ENCODE measurements at places on chromosomes 5 and 9.
A peak's percentile ranks its signal among the peaks of the same experiment; 100 is the strongest.

GRCh38 chr5:159033351-159033657 is 66.4 kb downstream of the EBF1 start:
- DNase-seq, result no peak

- peak; percentile 27 for DNase-seq
These were observed 6.9 kb upstream of the TPM2 start for GRCh38 chr9:35696520-35697215.

GRCh38 chr5:90293931-90294330 is 115.6 kb downstream of the CETN3 start:
- DNase-seq, result no peak

DNA sequence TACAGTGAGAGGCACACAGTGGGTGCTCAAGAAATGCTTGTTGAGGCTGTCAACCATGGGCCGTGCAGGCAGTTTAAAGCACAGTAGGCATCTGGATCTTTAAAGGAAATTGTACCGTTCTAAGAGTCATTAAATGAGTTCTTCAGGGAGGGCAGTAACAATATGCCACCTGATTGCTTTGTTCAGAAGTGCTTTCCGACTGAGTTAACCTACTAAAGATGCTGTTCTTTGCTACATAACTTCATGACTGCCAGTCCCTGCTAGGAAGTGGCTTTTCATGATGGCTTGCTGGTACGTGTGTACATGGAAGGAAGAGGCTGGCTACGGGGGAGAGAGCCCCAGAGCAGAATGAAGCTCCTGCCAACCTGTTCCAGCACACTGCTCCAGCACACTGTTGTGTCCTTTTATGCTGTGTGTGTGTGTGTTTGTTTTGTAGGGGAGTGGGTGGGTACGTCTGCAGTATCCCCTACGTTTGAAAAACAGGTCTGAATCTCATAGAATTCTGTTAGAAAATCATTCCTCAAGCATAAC is 41.9 kb upstream of the PPP2R2B start:
- DNase-seq, result no peak

DNA sequence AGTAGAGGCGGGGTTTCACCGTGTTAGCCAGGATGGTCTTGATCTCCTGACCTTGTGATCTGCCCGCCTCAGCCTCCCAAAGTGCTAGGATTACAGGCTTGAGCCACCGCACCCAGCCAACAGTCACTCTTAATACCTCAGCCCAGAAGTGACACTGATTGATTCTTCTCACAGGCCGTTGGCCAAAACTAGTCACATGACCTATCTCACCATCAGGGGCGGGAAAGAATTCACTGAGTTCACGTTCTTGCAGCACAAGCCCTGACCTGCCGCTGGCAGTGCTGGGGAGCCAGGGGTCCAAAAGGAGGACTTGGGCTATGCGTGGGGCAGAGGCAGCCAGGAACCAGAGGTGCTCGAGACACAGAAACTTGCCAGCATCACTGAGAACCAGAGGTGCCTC is 55.0 kb upstream of the CPLX2 start:
- DNase-seq, result no peak

- no peak for DNase-seq
These were observed 25.6 kb upstream of the ANKRD33B start for GRCh38 chr5:10538103-10538788.

GRCh38 chr5:109676920-109677319 is 12.8 kb upstream of the MAN2A1 start:
- DNase-seq, result no peak

DNA sequence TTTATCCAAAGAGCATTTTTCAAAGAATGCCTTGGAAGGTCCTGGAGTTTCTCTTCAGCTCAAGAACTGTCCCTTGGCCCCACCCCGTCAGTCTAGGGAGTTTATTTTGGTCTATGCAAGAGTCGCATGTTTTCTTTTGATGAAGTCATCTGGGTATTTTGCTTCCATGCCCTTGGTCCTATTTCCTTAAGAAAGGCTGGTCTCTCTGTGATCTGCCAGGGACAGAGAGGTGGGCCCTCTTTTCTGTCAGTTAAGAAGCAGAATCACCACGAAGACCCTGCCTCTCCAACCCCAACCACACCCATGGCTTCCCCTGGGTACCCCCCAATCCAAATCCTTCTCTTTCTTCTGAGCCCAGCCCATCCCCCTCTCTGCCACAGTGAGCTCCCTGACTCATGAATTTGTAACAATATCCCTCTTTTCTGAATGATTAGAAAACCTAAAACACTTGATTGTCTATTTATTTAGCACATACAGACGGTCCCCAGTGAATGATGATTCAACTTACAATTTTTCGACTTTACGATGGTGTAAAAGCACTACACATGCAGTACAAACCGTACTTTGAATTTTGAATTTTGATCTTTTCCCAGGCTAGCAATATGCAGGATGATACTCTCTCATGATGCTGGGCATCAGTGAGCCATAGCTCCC is 163.5 kb upstream of the ADRA1B start:
- DNase-seq, result no peak

DNA sequence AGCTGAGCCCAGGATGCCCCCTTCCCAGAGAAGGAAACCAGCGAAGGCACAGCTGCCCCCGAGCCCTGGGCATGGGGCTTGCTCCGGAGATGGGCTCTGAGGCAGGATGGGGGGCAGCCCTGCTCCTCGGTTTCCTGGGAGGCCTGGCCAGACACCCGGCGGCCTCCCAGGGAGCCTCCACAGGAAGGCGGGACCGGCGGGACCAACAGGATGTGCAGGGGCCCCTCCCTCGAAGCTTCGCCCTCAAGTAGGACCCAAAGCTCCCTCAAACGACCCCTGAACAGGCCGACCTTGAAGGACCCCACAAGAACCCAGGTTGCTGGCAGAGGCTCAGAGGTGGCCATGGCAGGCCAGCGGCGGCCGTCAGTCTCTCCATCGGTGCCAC is 11.7 kb downstream of the EXD3 start:
- no peak for DNase-seq

DNA sequence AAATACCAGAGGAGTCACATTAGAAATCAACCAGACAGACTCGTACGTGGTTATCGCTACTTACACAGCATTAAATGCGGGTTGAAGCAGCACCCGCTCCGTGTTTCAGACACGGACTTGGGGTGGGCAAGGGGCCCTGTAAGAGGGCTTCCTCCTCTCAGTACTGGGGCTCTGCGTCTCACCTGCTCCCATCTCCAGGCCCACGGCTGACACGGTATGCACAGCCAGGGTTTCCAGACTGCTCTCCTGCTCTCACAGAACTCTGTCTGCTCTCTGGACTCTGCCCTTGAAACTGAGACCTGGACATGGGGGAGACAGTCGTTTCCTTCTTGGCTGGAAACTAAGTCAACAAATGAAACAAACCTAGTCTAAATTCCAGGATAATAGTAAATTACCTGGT is 24.7 kb upstream of the RASGEF1C start:
- no peak for DNase-seq

DNA sequence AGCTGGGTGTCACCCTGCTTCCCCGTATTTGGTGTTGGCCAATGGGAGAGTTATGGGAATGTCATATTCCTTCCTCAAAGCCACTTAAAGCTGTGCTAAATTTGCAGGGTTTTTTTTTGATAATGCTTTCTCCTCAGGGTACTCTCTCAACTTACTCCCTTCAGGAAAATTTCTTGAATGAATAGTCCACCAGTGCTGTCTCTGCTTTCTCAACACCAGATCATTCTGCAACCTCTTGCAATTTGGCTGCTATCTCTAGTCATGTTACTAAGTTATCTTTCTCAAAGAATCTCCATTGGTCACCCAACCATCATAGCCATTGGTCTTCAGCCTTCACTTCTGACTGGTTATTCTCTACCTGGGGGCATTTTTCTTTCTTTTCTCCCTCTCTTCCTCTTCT is 13.4 kb upstream of the TNFAIP8 start:
- no peak for DNase-seq

GRCh38 chr5:80324912-80325311 is 5.1 kb downstream of the SPZ1 start:
- DNase-seq, result no peak

- no peak for DNase-seq
These were observed 77.6 kb upstream of the ANKRD55 start for GRCh38 chr5:56310711-56311204.

DNA sequence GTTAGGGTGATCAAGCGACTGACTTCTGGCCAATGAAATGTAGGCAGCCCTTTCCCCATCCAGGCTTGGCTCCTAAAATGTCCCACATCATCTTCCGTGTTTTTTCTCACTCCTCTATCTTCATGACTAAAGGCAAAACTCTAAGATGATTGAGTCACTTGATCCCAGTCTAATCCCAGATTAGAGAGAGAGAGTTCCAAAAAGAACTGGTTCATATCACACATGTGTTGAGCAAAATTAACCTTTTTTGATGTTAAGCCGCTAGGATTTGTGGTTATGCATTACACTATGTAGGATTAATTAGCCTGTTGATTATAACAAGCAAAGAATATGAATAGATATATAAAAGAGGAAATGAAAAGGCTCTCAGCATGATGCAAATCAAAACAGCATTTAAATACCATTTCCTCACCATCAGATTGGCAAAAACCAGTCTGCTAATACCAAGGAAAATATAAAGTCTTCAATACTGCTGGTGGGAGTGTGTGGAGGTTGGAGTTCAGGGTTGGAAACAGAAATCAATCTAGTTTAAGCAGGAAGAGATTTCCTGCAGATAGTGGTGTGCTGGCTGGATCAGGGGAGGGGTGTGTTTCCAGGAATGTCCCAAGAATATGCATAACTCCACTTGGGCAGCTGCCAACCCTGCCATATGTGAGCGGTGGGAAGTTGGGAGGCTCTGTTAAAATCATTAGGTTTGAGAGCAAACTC is 187.6 kb upstream of the S1PR3 start:
- no peak for DNase-seq

GRCh38 chr9:85716031-85716877 is 25.5 kb downstream of the AGTPBP1 start:
- no peak for DNase-seq

GRCh38 chr9:73565833-73566465 is 414.3 kb downstream of the ANXA1 start:
- no peak for DNase-seq

Measured in activated CD8-positive, alpha-beta memory T cell treated with anti-CD3 and anti-CD28 coated beads for 1 hour (primary cell).